ENCODE measurements at places on chromosomes 1 and 21. TPM values are rescaled to one million over a fixed set of nuclear protein-coding genes. Genes with fewer than 3 reads are reported as not detected.
A peak's percentile ranks its signal among the peaks of the same experiment; 100 is the strongest.

DNA sequence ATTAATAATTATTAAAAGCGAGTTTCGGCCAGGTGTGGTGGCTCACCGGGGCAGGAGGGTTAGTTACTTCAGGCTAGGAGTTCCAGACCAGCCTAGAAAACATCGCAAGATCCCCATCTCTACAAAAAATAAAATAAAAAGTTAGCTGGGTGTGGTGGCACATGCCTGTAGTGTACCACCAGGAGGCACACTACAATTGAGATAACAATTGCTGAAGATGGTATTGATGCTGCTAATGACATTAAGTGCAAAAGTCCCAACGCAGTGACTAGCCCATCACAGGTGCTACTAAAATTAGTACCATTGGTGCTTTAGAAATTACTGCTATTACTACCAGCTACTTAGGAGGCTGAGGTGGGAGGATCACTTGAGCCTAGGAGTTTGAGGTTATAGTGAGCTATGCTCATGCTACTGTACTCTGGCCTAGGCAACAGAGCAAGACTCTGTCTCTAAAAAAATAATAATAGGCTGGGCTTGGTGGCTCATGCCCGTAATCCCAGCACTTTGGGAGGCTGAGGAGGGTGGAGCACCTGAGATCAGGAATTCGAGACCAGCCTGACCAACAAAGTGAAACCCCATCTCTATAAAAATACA is 156.6 kb downstream of the GREM2 start:
- H3K36me3 ChIP-seq: no peaks in the 10 kb centered on the region
- H3K4me1 ChIP-seq: no peaks in the 10 kb centered on the region
- no peaks in the 10 kb centered on the region for H3K27me3 ChIP-seq
- DNase-seq: no peak

DNA sequence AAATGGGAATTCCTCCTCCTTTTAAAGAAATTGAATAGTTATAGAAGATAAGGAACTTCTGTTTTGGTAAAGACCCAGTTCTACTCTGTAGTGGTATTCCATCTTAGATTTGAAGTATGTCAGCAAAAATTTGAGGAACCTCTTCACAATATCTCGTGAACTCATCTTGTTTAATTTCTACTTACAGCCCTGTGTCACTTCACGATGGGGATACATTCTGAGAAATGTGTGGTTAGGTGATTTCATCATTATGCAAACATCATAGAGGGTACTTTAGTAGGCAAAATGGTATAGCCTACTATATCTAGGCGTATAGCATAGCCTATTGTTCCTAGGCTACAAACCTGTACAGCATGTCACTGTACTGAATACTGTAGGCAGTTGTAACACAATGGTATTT is 36.0 kb downstream of the ALG6 start:
- H3K27ac ChIP-seq: no peak overlapping the region
- peaks cover 5% of the 10 kb centered on the region for H3K36me3 ChIP-seq
- H3K4me1 ChIP-seq: no peaks in the 10 kb centered on the region
- DNase-seq: no peak
- no peaks in the 10 kb centered on the region for H3K27me3 ChIP-seq
- no peak overlapping the region for H3K4me3 ChIP-seq

GRCh38 chr21:15520811-15521643 is 208.8 kb upstream of the USP25 start:
- H3K36me3 ChIP-seq: no peaks in the 10 kb centered on the region
- H3K4me1 ChIP-seq: no peaks in the 10 kb centered on the region
- no peak overlapping the region for H3K27ac ChIP-seq
- H3K27me3 ChIP-seq: no peaks in the 10 kb centered on the region
- no peak for DNase-seq

ARHGEF16 gene
- total RNA-seq: 1.6 TPM

- peaks cover 4% of the 10 kb centered on the region for H3K4me1 ChIP-seq
- H3K27ac ChIP-seq: no peak overlapping the region
- no peaks in the 10 kb centered on the region for H3K27me3 ChIP-seq
- H3K4me3 ChIP-seq: no peak overlapping the region
- H3K36me3 ChIP-seq: no peaks in the 10 kb centered on the region
- DNase-seq: peak; percentile 0
These were observed 35.1 kb upstream of the PRSS38 start for GRCh38 chr1:227780101-227781044.

ZFYVE9 gene
- 29.6 TPM for total RNA-seq

- H3K27me3 ChIP-seq: no peaks in the 10 kb centered on the region
- no peaks in the 10 kb centered on the region for H3K4me1 ChIP-seq
- no peak overlapping the region for H3K4me3 ChIP-seq
- no peaks in the 10 kb centered on the region for H3K36me3 ChIP-seq
- H3K27ac ChIP-seq: no peak overlapping the region
These were observed 181.8 kb downstream of the APP start for GRCh38 chr21:25988738-25989137.

DNA sequence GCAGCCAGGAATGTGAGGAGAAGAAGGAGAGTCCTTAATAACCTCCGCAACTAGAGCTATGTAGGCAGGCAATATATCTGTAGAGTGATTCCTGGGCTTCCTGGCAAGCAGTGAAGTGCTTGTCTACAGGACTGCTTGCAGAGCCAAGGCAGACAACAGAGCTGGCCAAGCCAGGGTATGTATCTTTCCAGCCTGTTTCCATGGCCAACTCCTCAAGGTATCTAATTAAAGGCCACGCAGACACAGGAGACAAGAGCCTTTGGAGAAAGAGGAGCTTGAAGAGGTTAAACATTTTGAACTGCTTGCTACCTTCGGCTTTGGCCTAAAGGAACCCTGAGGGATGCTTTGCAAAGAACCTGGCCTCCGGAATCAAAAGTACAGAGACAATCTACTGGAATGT is 137.4 kb downstream of the PIGK start:
- no peaks in the 10 kb centered on the region for H3K4me1 ChIP-seq
- no peak for DNase-seq
- H3K36me3 ChIP-seq: no peaks in the 10 kb centered on the region

- H3K27ac ChIP-seq: no peak overlapping the region
- H3K4me3 ChIP-seq: peak overlapping the region; percentile 48
- no peaks in the 10 kb centered on the region for H3K36me3 ChIP-seq
- peaks cover 9% of the 10 kb centered on the region for H3K4me1 ChIP-seq
These were observed 190.7 kb upstream of the RUNX1 start for GRCh38 chr21:35239811-35240219.

DNA sequence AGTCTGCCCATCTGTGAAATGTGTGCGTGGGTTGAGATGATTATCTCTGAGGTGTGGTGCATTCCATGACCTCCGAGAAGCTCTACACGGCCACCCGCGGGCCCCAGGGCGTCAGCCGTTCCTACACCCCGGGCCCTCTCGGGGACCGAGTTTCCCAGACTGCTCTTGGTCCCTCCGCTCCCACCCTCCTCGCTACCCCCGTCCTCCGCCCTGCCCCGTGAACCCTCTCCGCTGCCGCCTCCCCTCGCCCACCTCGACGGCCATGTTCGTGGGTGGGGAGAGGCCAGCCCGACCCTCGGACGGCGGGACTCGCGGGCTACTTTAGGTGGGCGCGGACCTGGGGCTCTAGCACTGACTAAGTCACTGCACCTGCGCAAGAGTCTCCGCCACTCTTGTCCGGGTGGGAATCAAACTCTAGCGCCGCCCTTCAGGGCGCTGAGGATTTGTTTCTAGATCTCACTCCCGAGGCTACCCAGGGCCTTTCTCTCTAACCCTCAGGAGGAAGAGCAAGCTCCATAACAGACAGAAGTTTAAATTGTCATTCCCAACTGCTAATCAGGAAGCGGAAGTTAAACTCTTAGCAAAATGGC is 47.7 kb upstream of the VWA5B1 start:
- H3K4me1 ChIP-seq: no peaks in the 10 kb centered on the region
- H3K27ac ChIP-seq: no peak overlapping the region
- no peaks in the 10 kb centered on the region for H3K27me3 ChIP-seq
- H3K36me3 ChIP-seq: no peaks in the 10 kb centered on the region
- H3K4me3 ChIP-seq: no peak overlapping the region

GRCh38 chr21:19018529-19018928 is 614.9 kb upstream of the TMPRSS15 start:
- no peak overlapping the region for H3K27ac ChIP-seq
- H3K36me3 ChIP-seq: no peaks in the 10 kb centered on the region
- no peaks in the 10 kb centered on the region for H3K27me3 ChIP-seq

SPRR2B gene
- not detected for total RNA-seq
